ENCODE measurements at places on chromosomes 6 and 20.
A peak's percentile ranks its signal among the peaks of the same experiment; 100 is the strongest.

GRCh38 chr6:126947070-126947469, 171.4 kb upstream of the RSPO3 start:
- DNase-seq, result no peak

- peak; percentile 99 for DNase-seq
Measured at GRCh38 chr6:158869826-158870648, 50.9 kb upstream of the EZR start.

GRCh38 chr6:16854986-16855385, 93.7 kb upstream of the ATXN1 start:
- DNase-seq, result peak; percentile 40

- no peak for DNase-seq
Measured at GRCh38 chr6:42864602-42865001, 14.8 kb upstream of the RPL7L1 start.

GRCh38 chr20:60214901-60215815, 256.9 kb downstream of the CDH26 start:
- no peak for DNase-seq

DNA sequence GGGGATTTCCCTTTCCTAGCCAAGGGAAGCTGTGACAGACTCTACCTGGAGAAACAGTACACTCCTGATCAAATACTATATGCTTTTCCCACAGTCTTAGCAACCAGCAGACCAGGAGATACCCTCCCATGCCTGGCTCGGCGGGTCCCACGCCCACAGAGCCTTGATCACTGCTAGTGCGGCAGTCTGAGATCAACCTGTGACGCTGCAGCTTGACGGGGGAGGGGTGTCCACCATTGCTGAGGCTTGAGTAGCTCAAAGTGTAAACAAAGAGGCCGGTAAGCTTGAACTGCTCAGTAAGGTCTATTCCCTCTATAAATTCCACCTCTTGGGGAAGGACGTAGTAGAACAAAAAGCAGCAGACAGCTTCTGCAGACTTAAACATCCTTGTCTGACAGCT, 63.2 kb downstream of the WASF1 start:
- DNase-seq, result no peak

DNA sequence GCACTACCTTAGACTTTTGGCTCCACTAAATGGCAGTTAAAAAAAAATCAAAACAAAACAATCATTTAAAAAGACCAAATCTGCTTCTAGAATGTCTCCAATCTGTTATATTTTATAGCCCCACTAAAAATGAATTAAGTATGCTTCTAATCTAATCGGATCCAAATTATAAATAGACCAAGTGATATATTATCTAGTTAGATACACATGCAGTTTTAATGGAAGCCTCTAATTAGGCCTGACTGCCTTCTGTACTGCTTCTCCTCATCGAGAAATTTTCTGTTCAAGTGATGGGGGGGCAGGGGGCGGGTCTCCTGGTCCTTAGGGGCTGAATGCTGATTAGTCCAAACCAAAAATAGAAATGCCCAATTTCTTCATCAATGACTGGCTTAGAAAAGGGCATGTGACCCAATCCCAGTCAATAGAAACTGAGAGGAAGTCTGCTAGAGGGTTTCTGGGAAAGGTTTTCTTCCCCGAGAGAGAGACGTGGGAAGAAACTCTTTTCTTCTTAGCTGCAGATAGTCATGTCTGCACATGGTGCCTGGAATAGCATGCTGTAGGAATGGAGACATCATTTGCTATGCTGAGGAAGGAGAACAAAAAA, 6.9 kb downstream of the SESN1 start:
- no peak for DNase-seq

GRCh38 chr6:38404355-38404754, 235.4 kb downstream of the BTBD9 start:
- no peak for DNase-seq

- peak; percentile 14 for DNase-seq
Measured at GRCh38 chr6:71012866-71013469, 56.1 kb upstream of the B3GAT2 start.

DNA sequence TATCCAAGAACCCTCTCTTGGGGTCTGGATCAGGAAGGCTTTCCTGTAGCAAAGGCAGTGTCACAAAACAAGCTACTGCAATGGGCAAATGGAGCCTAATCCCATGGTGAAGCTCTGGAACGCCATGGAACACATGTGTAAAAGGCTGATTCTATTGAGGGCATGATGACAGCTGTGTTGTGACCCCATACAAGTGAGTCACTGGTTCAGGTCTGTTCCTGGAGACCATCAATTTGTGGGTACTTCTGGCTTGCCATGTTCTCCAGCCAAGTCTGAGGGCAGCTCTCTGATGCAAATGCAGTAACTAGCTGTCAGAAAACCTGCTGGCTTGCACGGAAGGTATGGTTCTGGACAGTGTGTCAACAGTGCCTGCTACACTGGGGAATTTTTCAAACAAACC, 33.3 kb upstream of the ECHDC1 start:
- no peak for DNase-seq

DNA sequence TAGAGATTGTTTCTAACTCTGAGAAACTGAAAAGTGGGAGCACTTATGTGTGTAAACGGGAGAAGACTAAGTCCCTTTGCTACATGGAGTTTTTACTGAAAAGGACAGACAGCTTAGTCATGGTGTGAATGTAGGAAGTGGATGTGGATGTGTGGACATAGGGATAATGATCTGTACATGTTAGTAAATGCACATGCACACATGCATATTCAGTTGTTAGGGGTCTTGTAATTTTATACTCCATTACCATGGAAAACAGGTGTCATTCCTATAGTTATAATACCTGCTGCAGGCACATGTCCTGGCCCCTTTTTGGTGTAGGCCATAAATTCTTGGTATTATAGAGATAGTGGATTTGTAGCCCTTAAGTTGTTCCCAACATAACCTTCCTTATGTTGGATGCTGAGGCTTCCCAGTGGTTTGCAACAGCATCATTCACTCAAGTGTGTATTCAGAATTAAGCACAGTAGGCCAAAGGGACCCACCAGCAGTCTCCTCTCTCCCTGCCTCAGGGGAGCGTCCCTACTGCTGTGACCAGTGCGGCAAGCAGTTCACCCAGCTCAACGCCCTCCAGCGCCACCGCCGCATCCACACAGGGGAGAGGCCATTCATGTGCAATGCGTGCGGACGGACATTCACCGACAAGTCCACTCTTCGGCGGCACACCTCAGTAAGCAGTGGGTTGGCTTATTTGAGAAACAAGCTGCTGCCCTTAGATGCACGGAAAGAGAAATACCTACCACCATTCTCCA, 7.3 kb downstream of the GZF1 start:
- no peak for DNase-seq

DNA sequence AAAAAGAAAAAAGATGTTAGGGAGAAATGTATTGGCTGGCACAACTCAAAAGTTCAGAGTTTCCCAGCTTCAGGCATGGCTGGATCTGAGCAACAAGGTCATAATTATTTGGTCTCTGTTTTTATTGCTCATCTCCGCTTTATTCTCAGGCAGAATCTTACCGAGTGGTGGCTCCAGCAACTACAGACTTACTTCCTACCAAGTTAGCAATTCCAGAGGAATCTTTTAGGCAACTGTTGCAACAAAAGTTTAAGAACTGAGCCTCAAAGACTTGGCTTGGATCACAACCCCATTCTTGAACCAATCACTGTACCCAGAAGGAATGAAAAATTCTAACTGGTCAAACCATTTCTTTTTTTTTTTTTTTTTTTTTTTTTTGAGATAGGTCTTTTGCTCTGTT, 35.5 kb upstream of the NCOA3 start:
- DNase-seq, result no peak

DNA sequence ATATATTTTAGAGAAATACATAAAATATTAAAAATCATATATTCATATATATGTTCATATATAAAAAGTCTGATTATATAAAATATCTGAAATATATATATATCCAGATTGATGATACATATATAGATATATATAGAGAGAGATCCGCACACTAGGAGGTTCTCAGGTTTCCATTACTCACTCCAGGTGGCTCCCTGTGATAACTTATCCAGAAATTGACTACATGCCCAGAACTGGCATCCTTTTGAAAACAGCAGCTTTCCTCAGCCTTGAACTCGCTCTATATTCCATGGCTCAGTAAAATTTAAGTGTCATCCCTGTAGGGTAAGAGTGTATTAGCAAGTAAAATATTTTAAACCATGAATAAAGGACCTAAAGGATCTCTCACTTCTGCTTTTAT, 206.8 kb downstream of the TINAG start:
- DNase-seq, result no peak

- DNase-seq, result no peak
Measured at GRCh38 chr20:45425561-45425960, 9.6 kb downstream of the PIGT start.

DNA sequence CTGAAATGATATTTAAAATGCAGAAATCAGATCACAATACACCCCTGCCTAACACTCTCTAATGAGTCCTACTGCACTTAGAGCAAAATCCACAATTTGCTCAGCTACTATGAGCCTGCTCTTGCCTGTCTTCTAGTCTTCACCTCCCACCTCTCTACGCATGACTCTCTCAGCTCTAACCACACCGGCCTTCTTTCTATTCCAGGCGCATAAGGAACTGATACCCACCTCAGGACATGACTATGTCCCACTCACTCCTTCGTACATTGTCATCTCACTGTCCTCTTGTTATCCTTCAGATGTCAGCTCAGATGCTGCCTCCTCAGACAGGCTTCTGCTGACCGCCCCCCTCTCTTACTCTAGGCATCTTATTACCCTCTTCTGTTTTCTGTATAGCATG, 201.0 kb upstream of the FLRT3 start:
- DNase-seq, result no peak

GRCh38 chr6:149235130-149235561, 82.4 kb upstream of the TAB2 start:
- DNase-seq, result peak; percentile 75

GRCh38 chr20:36628076-36628475, 17.9 kb downstream of the SLA2 start:
- DNase-seq, result no peak

GRCh38 chr6:109424946-109425345, 15.5 kb downstream of the PPIL6 start:
- DNase-seq, result no peak

GRCh38 chr6:136544326-136544725, 5.9 kb downstream of the MAP7 start:
- DNase-seq, result no peak

- DNase-seq, result no peak
Measured at GRCh38 chr6:148578489-148578814, 168.4 kb upstream of the UST start.

- DNase-seq, result no peak
Measured at GRCh38 chr6:149289192-149289781, 28.2 kb upstream of the TAB2 start.
